Fibroblast of skin of scalp (primary cell): ENCODE measurements at places on chromosomes 5 and 9.

- no peak for DNase-seq
These were observed 74.8 kb downstream of the CETN3 start for GRCh38 chr5:90334741-90335140.

- peak; percentile 61 for DNase-seq
These were observed 123.6 kb downstream of the INVS start for GRCh38 chr9:100222674-100223073.

DNA sequence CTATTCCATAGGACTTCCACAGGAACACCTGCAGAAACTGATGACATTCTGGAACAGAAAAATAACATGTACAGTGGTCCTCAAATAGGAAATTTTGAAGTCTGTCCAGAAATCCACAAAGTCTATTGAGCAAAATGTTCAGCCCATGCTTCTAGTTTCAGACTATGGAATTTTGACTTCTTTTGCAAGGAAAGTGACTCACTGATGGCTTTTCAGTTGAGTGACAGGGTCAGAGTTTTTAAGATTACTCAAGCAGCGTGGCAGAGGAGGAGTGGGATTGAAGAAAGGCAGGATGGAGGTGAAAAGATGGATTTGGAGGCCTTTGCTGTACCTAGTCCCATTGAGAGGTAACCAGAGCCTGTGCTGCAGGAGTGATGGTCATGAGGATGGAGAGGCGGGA is 151.5 kb downstream of the GOLPH3 start:
- no peak for DNase-seq

GRCh38 chr9:108869092-108869725 is 7.1 kb downstream of the ACTL7A start:
- peak; percentile 5 for DNase-seq

GRCh38 chr5:153654504-153655200 is 164.2 kb downstream of the GRIA1 start:
- peak; percentile 62 for DNase-seq
